Left lobe of liver (tissue), 2 donors: ENCODE measurements at places on chromosomes 3 and 15.

DNA sequence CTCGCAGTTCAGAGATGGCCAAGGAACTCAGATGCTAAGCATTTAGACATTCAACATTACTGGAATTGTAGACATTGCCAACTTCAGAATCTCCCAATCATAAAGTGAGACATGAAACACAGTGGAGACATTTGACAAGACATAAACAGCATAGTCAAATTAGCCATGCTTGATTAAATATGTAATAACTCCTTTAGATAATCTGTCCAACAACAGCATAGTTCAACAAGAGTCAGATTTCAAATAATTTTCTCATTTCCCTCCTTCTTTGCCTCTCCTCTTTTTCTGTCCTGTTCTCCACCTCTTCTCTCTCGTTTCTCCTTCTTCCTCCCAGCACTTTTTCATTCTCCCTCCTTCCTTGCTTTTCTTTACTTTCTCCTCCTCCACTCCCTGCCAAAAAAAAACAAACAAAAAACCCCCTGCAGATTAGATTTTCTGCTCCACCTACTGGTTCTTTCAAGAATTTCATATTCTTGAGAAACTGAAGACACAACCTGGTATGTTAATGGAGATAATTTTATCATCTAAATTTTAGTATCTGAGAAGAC is 20.2 kb downstream of the CPOX start:
- no peak for DNase-seq

DNA sequence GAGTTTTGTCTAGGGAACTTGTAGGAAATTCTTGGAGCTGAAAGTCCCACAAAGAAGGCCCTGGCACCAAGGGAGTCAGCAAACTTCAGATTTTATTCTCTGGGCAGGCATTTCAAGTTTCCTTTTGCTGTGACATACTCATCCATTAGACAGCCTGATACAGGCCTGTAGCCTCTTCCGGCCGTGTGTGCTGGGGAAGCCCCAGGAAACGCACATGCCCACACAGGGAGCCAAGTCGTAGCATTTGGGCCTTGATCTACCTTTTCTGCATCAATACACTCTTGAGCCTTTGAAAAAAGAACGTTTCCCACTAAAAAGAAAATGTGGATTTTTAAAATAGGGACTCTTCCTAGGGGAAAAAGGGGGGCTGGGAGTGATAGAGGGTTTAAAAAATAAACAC is 15.0 kb downstream of the TIGIT start:
- no peak for DNase-seq

GRCh38 chr15:64942356-64942755 is 30.7 kb downstream of the ANKDD1A start:
- DNase-seq: peak; percentile 33

- no peak for DNase-seq
Measured at GRCh38 chr3:9951962-9952805, at the start of gene PRRT3. Gene PRRT3, minus strand, starts transcription at chr3:9952408. Its CDS starts 2,293 bp downstream, at chr3:9950115.

GRCh38 chr3:123613543-123613942 is 28.7 kb upstream of the HACD2 start:
- no peak for DNase-seq

DNA sequence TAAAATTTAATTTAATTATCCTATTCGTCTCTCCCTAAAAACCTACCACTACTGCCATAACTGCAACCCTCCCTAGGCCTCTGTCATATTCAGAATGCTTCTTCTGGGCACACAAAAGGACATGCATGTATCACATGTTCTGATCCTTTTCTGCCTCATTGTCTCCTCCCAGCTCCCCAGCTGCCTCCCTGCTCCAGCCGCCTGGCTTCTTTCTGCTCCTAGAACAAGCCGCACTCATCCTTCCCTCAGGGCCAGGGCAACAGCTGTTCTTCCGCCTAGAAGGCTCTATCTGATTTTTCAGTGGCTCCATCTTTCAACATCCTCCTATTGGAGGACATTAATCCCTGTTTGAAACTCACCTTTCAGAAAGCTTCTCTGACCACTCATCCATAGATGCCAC is 38.6 kb downstream of the TMED3 start:
- DNase-seq: no peak
